ENCODE measurements at places on chromosomes 1 and 21. TPM values are rescaled to one million over a fixed set of nuclear protein-coding genes. Genes with fewer than 3 reads are reported as not detected.
A peak's percentile ranks its signal among the peaks of the same experiment; 100 is the strongest.

- H3K27me3 ChIP-seq, result no peaks in the 10 kb centered on the region
- H3K36me3 ChIP-seq, result no peaks in the 10 kb centered on the region
- H3K4me3 ChIP-seq, result no peak overlapping the region
- H3K4me1 ChIP-seq, result no peaks in the 10 kb centered on the region
Observed at GRCh38 chr1:166307261-166308188, 140.7 kb upstream of the FAM78B start.

LRRC3 gene
- total RNA-seq, result under 0.01 TPM

NR1I3 gene
- not detected for total RNA-seq

GRCh38 chr1:25107643-25108010, 124.7 kb downstream of the SYF2 start:
- H3K4me1 ChIP-seq, result no peaks in the 10 kb centered on the region
- H3K36me3 ChIP-seq, result no peaks in the 10 kb centered on the region
- H3K27me3 ChIP-seq, result no peaks in the 10 kb centered on the region
- H3K27ac ChIP-seq, result no peak overlapping the region
- DNase-seq, result no peak

- H3K36me3 ChIP-seq, result no peaks in the 10 kb centered on the region
- H3K4me1 ChIP-seq, result no peaks in the 10 kb centered on the region
- H3K27ac ChIP-seq, result no peak overlapping the region
- H3K4me3 ChIP-seq, result no peak overlapping the region
- H3K27me3 ChIP-seq, result no peaks in the 10 kb centered on the region
Observed at GRCh38 chr1:246497331-246497915, 9.7 kb downstream of the SMYD3 start.

STUM gene
- total RNA-seq, result 0.88 TPM

GRCh38 chr21:23881783-23882182, 1725.5 kb downstream of the MRPL39 start:
- H3K27ac ChIP-seq, result no peak overlapping the region
- no peak for DNase-seq
- H3K4me3 ChIP-seq, result no peak overlapping the region
- H3K36me3 ChIP-seq, result no peaks in the 10 kb centered on the region
- H3K27me3 ChIP-seq, result no peaks in the 10 kb centered on the region
- no peaks in the 10 kb centered on the region for H3K4me1 ChIP-seq

DNA sequence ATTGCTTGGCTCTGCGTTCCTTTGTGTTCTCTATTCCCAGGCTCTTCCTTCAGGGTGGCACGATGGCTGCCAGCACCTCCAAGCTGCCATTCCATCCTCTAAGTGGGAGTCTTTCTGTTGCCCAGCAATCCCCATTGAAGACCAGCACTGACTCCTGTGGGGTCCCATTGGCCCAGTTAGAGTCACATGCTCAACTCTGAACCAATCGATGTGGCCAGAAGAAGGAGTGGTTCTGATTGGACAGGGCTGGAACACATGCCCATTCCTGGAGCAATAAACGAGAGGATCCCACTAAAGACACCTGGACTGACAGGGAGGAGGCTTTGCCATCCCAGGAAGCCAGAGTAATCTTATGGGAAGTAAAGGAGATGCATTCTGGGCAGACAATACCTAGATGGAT, 97.2 kb upstream of the IGSF21 start:
- no peaks in the 10 kb centered on the region for H3K4me1 ChIP-seq
- H3K27me3 ChIP-seq, result no peaks in the 10 kb centered on the region
- no peak overlapping the region for H3K4me3 ChIP-seq
- H3K36me3 ChIP-seq, result no peaks in the 10 kb centered on the region
- no peak for DNase-seq
- no peak overlapping the region for H3K27ac ChIP-seq

- no peak for DNase-seq
- H3K27ac ChIP-seq, result peak overlapping the region; percentile 60
- no peaks in the 10 kb centered on the region for H3K36me3 ChIP-seq
- no peaks in the 10 kb centered on the region for H3K4me1 ChIP-seq
- no peaks in the 10 kb centered on the region for H3K27me3 ChIP-seq
- no peak overlapping the region for H3K4me3 ChIP-seq
Observed at GRCh38 chr1:66350001-66350547, 183.9 kb upstream of the SGIP1 start.

GRCh38 chr1:233939451-233939850, 35.0 kb downstream of the SLC35F3 start:
- H3K36me3 ChIP-seq, result no peaks in the 10 kb centered on the region
- no peaks in the 10 kb centered on the region for H3K27me3 ChIP-seq
- H3K4me3 ChIP-seq, result no peak overlapping the region

CCDC181 gene
- total RNA-seq, result not detected

GRCh38 chr1:160205242-160206035, at the start of gene PEA15:
TSS of gene PEA15 (plus strand) at chr1:160205384. CDS start at chr1:160211545, 6,161 bp downstream.
- no peaks in the 10 kb centered on the region for H3K27me3 ChIP-seq
- peak within 1 kb of the TSS; percentile 62 for H3K4me3 ChIP-seq
- DNase-seq, result peak; percentile 80
- H3K4me1 ChIP-seq, result no peaks in the 10 kb centered on the region

DNA sequence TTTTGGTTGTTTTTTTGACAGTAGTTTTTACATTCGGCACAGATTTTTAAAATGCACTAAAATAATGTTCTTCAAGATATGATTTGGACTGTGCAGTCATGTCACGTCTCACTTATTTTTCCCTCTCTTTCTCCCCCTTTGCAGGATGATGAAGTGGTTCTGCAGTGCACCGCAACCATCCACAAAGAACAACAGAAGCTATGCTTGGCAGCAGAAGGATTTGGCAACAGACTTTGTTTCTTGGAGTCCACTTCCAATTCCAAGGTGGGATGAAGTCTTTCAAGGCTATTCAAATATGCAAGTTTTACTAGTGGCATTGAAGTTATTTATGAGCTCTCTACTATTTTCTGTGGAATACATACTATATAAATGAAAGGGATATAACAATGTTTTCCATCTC, 228.4 kb downstream of the RYR2 start:
- no peaks in the 10 kb centered on the region for H3K36me3 ChIP-seq
- H3K4me1 ChIP-seq, result no peaks in the 10 kb centered on the region
- no peak overlapping the region for H3K4me3 ChIP-seq
- no peaks in the 10 kb centered on the region for H3K27me3 ChIP-seq

DNA sequence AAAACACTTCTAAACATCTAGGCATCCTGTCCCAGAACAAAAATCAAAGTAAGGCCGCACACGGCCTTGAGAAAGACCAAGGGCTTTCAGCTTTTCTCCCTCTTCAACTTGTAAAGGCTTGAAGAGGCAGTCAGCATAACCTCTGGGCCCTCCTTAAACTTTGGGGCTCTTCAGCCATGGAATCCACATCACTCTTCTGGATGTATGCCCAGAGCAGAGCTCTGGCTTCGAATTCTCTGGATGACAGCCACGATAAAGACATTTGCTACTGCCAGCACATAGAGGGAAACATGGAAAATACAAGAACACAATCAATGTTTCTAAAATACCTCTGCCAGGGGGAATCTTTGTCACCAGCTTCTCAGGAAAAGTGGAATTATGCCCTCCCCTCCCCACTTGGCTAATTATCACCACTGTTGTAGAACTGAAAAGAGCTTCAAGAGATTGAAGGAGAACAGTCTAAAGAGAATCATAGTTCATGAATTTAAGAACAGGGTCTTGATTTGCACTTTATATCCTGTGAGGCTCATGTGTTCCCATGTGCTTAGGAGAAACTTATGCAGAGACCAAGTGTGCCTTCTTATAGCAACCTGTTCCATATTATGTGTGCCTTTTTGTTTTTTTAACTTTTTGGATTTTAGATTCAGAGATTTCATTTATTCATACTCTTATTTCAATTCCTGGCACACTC, 39.0 kb upstream of the DPT start:
- no peaks in the 10 kb centered on the region for H3K36me3 ChIP-seq
- no peaks in the 10 kb centered on the region for H3K4me1 ChIP-seq
- peak; percentile 49 for DNase-seq
- no peak overlapping the region for H3K4me3 ChIP-seq

FCRL6 gene
- total RNA-seq, result 1.1 TPM

GRCh38 chr1:67517046-67517445, 86.8 kb upstream of the SERBP1 start:
- DNase-seq, result no peak
- no peak overlapping the region for H3K4me3 ChIP-seq
- no peaks in the 10 kb centered on the region for H3K4me1 ChIP-seq
- H3K27ac ChIP-seq, result no peak overlapping the region

DNA sequence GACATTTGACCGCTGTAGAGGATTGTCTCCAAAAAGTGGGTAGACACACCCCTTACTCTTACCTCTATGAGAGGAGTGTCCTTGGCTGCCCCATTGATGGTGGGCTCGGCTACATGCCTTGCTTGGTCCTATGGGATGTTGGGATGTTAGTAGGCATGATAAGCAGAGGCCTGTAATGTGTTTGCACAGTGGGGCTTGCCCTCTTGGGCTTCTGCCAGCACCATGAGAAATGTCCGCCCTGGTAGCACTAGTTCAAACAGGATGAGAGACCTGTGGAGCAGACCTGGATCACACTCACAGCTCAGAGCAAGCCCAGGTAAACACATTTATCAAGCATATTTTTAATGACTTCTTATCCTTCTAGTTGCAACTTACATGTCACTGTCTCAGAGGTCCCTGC, 54.2 kb downstream of the SH3GLB1 start:
- no peaks in the 10 kb centered on the region for H3K27me3 ChIP-seq
- H3K36me3 ChIP-seq, result no peaks in the 10 kb centered on the region
- DNase-seq, result no peak
- no peaks in the 10 kb centered on the region for H3K4me1 ChIP-seq
- no peak overlapping the region for H3K27ac ChIP-seq

OR2M5 gene
- total RNA-seq, result not detected

- peaks cover 4% of the 10 kb centered on the region for H3K4me1 ChIP-seq
- H3K4me3 ChIP-seq, result peak overlapping the region; percentile 65
- peak overlapping the region; percentile 90 for H3K27ac ChIP-seq
Observed at GRCh38 chr1:23557471-23558124, 1.7 kb downstream of the ID3 start.

DNA sequence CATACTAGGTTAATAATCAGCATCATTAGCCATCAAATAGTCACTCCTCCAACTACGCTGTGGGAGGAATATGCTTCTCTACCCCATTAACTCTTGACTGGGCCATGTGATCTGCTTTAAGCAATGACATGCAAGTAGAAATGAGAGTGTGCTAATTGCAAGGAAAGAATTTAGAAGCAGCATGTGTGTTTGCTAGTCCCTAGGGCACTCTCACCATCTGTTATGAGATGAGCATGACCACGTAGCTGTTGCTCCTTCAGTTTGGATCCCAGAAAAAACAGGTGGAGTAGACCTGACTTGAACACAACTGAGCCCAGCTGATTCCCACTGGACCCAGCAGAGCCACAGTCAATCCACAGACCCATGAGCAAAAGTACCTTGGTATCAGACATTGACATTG, 19.7 kb upstream of the RGS7 start:
- no peaks in the 10 kb centered on the region for H3K36me3 ChIP-seq
- no peak for DNase-seq
- no peaks in the 10 kb centered on the region for H3K27me3 ChIP-seq
- no peak overlapping the region for H3K4me3 ChIP-seq
- no peaks in the 10 kb centered on the region for H3K4me1 ChIP-seq

DNA sequence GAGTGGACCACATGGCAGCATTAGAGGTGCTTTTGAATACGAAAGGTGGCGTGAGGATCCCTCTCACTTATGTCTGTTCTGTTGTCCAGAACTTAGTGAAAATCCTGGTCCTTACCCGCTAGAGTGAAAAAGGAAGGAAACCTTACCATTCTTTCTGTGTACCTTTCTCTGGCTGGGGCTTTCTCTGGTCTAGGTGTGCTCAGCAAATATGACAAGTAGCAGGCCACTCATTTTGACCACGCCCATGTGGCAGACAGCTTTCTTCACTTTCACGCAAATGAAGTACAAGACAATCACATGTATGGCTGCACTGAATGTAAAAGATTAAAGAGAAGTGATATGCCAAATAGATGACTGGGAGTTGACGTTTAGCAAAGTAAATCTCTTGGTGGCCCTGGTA, 131.9 kb downstream of the FGGY start:
- no peaks in the 10 kb centered on the region for H3K36me3 ChIP-seq
- DNase-seq, result no peak

SPATA17 gene
- total RNA-seq, result 2.4 TPM

DNA sequence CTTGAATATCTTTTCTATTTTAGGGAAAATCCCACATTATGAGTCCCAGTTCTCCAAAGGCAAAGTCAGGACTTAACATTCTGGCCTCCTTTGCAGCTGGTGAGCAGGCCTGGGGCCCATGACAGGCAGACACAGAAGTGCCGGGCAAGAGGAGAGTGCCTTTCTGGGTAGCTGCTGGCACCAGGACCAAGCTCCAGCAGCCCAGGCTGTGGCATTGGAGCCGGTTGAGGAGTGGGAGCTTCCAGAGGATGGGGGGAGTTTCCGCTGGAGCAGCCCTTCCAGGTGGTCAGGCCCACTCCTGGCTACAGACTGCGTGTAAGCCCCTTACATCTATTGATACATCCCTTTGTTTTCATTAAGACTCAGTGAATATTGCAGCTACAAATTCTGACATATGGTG, 123.9 kb downstream of the URB2 start:
- no peaks in the 10 kb centered on the region for H3K4me1 ChIP-seq
- H3K36me3 ChIP-seq, result no peaks in the 10 kb centered on the region
- H3K27ac ChIP-seq, result no peak overlapping the region
- DNase-seq, result no peak
